Astrocyte of the spinal cord (primary cell): ENCODE measurements at places on chromosomes 2 and 18.
A peak's percentile ranks its signal among the peaks of the same experiment; 100 is the strongest.

GRCh38 chr2:3277748-3278520, 99.7 kb downstream of the EIPR1 start:
- no peak for DNase-seq

GRCh38 chr2:63614983-63615945, 26.5 kb downstream of the MDH1 start:
- peak; percentile 2 for DNase-seq

- no peak for DNase-seq
Measured at GRCh38 chr18:48766026-48766425, 184.7 kb downstream of the SMAD7 start.

- no peak for DNase-seq
Measured at GRCh38 chr2:146214394-146214929, 1630.4 kb upstream of the ACVR2A start.

DNA sequence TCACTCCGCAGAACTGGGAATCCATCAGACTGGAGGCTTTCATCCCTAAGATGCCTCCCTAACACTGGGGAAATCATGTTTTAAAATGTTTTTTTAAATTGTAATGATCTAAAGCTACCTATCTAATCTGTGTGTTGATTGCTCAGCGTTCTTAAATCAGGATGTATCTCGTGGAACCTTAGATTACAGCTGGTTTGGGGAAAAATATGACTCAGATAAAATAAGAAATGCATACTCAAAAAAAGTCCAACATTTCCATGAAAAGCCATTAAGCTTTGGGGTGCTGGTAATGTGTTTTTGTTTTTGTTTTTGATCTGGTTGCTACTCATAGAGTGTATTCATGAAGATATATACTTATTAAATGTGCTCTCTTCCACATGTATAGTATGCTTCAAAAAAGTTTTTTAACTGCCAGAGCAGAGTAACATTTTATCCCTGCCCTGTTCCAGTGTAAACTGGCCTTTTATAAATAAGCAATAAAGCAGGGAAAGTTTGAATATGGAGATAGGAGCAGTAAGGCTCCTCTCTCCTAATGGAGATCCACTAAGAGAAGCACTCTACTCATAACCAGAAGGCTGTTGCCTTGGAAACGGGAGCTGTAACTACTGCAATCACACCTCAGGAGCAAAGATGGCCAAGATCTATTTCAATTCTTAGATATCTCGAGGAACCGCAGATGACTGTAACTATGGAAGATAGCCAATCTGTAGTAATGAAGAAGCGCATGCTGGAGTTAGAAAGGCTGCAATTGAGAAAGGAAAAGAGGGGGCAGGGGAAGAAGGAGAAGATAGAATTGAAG, 41.6 kb downstream of the ANKRD44 start:
- DNase-seq: peak; percentile 70

GRCh38 chr18:47605093-47605492, 325.4 kb downstream of the SMAD2 start:
- no peak for DNase-seq
